Fibroblast of mammary gland (primary cell): ENCODE measurements at places on chromosomes 3 and 15.
A peak's percentile ranks its signal among the peaks of the same experiment; 100 is the strongest.

DNA sequence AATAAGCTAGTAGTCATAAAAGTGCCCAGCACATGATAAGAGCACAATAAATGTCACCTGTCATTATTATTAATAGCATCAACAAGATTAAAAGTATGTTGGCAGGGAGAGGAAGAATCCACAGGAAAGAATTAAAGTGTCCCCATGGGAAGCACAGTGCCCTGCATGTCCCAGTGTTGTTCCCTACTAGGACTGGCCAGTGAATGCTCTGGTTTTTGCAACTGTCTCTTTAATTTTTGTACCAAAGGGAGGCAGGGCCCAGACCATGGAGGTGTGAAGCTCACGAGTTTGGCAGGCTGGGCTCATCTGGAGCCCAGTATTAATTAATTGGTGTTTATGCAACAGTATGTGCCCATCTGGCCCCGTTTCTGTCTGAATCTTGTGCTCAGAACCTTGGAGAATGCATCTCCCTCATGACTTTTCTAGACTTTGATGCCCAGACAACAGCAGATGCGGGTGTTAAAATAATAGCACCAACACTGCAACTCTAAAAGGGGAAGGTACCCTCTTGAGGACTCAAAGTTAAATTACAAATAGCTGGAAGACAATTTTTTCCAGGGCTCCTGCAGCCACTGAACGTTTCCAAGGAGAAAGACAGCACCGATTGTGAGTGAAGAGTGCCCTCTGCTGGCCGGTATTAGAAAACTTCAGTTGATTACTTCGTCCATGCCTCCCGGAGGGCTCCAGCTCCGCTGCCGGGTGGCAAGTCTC lies 71.9 kb upstream of the SPATA12 start:
- peak; percentile 79 for DNase-seq

GRCh38 chr3:128278761-128279600 lies 125.7 kb downstream of the EEFSEC start:
- peak; percentile 93 for DNase-seq

DNA sequence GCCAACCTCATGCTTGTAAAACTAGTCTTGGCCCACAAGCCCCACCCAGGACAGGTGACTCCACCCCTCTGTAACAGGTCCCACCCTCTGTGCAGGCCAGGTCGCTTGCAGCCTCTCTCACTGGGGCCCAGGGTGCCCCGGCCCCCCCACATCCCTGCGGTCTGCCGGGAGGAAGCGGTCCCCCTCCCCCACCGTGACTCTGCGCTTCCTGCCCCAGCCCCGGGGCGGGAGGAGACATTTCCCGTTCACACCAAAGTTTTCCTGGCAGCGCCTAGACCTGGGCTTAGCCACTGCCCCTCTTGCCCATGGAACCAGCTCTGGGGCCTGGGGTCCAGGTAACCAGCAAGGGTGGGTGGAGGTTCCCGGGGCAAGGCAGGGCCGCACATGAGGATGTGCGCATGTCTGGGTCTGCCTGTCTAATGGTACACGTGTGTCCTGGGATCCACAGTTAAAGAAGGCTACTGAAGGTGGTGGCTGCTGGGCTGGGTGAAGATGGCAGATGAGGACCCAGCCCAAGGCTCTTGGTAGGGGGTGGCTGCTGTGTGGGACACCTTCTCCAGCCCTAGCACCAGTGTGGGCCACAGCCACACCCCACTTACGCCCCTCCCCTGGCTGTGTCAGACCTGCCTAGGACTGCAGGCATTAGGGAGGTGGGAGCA lies 8.4 kb downstream of the NBEAL2 start:
- DNase-seq = no peak

GRCh38 chr15:83129791-83130190 lies 22.3 kb downstream of the TM6SF1 start:
- no peak for DNase-seq

GRCh38 chr15:39920510-39921273 lies 626 bp upstream of the GPR176 start:
- DNase-seq = peak; percentile 73

DNA sequence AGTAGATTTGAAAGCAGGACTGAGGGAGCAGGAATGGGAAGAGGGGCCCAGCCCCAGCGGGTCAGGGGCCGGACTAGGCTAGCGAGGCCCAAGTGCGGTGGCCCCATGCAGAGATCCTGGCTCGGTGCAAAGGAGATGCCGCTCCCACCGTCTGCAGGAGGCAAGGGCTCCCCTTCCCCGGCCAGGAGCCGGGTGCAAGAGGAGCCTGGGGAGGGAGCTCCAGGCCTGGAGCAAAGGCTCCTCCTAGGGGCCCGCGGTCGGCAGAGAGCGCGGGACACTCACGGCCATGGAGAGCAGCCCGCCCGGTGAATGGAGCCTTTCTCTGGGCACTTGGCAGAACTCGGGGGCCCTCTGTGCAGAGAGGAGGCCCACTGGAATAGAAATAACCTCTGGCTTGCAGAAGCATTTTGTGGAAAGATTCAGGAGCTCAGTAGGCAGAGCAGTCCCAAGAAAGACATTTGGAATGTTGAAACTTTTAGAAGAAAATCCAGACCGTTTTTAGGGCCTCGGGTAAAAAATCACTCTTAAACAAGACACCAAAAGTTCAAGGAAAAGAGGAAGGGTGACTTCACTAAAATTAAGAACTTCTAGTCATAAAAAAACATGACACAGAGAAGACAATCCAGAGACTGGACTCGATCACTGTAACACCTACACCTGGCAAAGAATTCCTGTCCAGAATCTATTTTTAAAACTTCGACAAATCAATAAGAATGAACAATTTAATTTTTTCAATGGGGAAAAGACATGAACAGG lies 43.0 kb upstream of the USP3 start:
- no peak for DNase-seq

DNA sequence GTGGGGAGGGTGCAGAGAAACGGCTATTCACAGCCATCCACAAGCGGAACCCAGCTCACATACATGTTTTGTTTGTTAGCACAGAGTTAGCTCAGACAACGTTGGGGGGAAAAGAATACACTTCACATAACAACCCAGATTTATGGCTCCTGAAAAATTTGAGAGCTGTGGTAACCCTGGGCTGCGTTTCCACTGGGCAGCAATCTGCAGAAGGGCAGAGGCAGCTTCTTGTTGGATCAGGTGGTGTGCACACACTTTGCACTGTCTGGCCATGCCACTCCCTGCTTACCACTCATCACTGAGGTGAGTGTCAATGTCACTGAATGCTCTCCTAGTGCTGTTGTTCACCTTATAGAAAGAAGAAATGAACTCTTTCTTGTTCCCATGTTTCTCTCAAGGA lies 299.8 kb upstream of the SOX14 start:
- DNase-seq = no peak
